ENCODE measurements at places on chromosomes 4 and X. TPM values are rescaled to one million over a fixed set of nuclear protein-coding genes. Genes with fewer than 3 reads are reported as not detected.

Gene MBNL3
- not detected for total RNA-seq

Gene C4orf51
- not detected for total RNA-seq

Gene EOLA2
- 59.9 TPM for total RNA-seq

Gene TLR2
- 0.20 TPM for total RNA-seq

Gene SOD3
- total RNA-seq, result not detected
